ENCODE measurements at places on chromosomes 1 and 21.

DNA sequence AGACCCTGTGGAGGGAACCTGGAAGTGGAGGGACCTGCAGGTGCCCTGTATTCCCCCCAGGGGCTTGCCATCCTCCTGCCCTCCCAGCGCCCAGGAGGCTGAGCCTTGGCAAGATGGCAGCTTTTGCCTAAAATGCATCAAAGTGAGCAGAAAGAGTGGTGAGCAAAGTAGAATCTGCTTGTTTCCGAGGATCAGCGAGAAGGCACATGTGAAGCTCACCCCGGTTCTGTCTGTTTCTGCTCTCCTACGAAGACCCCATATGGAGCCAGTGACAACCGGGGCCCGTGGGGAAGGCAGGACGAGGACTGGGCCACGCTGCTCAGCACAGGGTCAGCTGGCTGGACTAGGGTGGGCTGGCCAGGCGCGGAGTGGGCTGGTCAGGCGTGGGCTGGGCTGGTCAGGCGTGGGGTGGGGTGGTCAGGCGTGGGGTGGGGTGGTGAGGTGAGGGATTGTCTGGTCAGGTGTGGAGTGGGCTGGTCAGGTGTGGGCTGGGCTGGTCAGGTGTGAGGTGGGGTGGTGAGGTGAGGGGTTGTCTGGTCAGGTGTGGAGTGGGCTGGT is 5.2 kb upstream of the FNDC10 start:
- no peak for DNase-seq

DNA sequence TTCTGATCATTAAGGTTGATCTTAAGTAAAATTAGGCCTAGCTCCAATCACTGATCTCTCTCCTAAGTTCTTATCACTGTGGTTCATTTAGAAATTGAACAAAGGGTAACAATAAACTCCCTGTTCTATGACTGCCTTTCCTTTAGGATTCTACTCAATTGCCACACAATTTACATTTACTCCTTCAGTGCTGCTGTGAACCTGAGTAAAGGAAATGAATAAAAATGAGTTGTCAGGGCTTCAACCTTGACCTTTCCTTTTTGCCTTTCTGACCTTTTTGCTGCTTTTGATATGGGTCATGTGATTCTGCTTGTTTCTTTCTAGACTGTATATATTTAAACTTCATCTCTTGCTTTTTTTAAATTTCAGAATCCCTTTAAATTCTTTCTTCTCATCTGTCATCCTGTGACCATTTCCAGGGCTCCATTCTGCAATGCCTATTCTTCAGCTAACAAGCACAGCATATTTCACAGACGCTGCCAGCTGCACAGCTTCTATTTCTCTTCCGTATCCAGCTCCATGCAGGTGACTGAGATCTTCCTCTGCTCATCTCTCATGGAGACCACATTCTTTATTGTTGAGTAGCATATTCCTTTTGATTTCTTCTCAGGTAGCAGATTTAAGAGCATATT is 3.2 kb downstream of the LRRC8B start:
- DNase-seq = no peak

DNA sequence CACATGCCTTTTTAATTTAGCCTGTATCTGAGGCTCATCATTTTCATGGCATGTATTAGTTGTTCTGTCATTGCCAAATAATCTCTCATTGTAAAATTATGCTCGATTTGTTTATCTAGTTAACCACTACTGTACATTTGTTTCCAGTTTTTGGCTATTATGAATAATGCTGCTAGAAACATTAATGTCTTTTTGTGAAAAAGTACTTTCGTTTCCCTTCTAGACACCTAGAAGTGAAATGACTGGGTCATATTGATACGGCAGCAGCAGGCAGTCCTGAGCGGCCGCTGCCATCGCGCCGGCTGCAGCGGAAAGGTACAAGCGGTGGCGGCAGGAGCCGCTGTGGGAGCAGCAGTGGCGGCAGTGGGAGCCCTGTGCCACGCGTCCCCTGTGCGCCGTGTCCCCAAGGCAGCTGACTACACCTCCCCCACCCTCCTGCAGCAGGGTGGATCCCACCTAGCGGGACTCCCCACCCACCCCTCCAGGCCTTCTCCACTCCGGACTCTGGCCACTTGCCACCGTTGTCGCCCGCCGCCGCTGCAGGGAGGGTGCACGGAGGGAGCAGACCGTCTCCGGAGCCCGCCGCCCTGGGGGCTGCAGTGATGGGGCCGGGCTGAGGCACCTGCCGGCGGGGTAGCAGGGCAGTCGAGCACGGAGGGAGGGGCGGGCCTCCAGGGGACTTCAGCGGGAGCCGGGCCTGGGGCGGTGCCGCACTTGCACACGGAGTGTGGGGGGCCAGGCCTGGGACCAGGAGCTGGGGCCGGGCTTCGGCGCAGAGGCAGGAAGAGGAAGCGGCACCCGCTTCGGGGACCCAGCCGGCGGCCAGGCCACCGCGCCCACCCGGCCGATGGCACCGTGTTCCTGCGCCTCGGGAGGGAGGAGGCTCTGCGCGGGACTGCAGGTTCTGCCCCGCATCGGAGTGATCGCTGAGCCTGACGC is 66.8 kb upstream of the RGS7 start:
- no peak for DNase-seq

DNA sequence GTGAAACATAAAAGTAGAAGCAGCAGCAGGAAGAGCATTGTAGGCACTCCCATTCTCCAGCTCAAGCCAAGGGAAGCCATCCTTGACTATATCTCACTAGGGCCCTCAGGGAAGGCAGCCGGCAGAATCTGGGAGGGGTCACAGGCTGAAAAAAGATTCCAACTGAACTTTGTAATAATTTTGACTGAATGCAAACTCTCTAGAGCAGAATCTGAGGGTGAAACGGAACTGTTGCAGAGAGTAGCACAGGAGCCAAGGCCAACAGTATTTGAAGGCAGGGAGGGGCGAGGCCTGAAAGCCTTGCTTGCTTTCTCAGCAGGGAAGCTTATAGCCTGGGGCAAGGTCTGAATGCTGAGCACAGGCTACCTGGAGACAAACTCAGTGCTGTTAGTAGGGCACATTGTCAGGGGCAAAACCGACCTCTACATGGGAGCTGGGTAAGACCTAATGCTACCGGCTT is 180.6 kb downstream of the COL24A1 start:
- no peak for DNase-seq

DNA sequence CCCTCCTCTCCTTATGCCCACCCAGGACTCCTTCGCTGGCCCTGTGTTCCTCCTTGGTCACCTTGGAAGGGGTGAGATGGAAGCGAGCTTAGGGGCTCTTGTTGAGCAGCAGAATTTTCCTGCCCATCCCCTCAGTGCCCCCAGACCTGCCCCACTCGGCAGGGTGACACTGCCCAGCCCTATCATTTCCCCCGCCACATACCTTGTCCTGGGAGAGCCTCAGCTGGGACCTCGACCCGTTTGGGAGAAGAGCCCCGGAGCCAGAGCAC is 1.4 kb upstream of the FNDC5 start:
- no peak for DNase-seq

GRCh38 chr1:244789731-244790130 is 45.7 kb upstream of the COX20 start:
- DNase-seq = no peak

- DNase-seq = no peak
Measured at GRCh38 chr1:169550294-169550693, 36.0 kb downstream of the F5 start.

GRCh38 chr1:198449261-198449660 is 91.2 kb downstream of the ATP6V1G3 start:
- no peak for DNase-seq

Measured in CMK (cell line).